NCI-H187 (cell line): ENCODE measurements at places on chromosomes 16 and 17.
A peak's percentile ranks its signal among the peaks of the same experiment; 100 is the strongest.

- no peak for DNase-seq
Observed at GRCh38 chr16:17356243-17356933, 114.4 kb downstream of the XYLT1 start.

DNA sequence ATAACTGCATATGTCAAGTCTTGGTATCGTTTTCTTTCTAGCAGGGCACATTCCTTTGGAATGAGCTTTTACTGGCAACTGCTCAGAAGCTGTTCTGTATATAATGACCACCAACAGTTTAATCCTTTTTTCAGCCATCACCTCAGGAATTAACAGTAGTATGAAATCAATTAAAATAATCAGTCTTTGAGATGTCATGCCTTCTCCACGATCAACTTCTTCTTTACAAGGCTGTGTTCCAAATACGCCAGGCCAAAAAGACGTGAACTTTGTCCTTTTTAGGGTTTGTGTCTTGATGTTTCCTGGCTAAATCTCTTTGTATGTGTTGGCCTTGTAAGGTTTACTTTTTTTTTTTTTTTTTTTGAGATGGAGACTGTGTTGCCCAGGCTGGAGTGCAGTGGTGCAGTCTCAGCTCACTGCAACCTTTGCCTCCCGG, 54.9 kb downstream of the ABCC1 start:
- DNase-seq = no peak

- no peak for DNase-seq
Observed at GRCh38 chr17:73291260-73291801, 20.5 kb downstream of the CDC42EP4 start.

- no peak for DNase-seq
Observed at GRCh38 chr17:1060991-1061390, 64.1 kb downstream of the TIMM22 start.

DNA sequence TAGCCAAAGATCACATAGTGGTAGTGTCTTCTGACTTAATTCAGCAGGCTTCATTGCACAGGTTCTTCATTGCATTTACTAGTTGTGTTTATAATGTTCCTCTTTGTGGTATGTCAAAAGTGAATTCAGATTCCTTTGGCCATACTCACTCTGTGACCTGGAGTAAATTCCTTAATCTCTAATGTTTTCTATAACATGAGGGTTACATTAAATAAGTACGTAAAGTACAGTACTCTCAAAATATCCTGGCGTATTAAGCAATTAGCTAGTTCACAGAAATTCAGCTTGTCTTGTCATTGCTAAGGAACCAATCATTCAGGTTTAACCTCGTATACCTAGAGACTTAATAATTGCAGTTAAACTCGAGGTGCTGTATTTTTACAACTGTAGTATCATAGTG, 4.2 kb downstream of the RPS6KB1 start:
- no peak for DNase-seq

DNA sequence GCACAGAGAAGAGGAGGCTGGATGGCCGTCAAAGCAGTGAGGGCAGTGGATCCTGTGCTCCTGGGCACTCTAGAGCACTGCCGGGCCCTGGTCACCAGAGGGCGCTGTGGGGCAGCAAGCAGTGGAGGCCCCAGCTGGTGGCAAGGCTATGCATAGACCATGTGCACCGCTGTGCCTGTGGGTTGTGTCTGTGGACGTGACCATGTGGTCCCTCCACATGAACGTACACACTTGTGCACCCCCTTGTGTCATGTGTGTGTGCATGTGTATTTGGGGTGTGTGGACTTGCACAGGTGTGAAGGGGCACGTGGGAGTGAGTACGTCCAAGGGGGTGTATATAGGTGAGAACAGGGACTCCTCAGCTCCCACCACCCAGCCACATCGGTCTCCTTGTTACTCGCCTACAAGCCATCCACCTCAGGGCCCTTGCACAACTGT, 4.4 kb upstream of the MAP2K3 start:
- peak; percentile 13 for DNase-seq

GRCh38 chr17:74758848-74759168, 10.4 kb downstream of the NHERF1 start:
- DNase-seq = no peak

DNA sequence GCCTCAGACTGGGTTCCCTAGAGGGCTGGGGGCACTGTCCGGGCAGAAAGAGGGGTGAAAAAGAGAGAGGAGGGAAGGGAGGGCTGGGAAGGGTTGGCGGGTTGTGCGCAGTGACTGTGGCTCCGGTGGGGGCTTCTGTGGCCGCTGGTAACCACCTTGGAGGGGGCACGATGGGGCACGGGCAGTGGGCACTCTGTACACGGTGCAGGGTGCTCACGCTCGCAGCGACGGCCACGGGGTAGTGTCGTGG, 588 bp downstream of the PLLP start:
- DNase-seq = no peak

- peak; percentile 71 for DNase-seq
Observed at GRCh38 chr17:47099987-47100711, 88.9 kb downstream of the CDC27 start.

- no peak for DNase-seq
Observed at GRCh38 chr17:83200231-83200699, 120.9 kb downstream of the METRNL start.

- no peak for DNase-seq
Observed at GRCh38 chr16:18816286-18816685, 14.9 kb upstream of the ARL6IP1 start.

DNA sequence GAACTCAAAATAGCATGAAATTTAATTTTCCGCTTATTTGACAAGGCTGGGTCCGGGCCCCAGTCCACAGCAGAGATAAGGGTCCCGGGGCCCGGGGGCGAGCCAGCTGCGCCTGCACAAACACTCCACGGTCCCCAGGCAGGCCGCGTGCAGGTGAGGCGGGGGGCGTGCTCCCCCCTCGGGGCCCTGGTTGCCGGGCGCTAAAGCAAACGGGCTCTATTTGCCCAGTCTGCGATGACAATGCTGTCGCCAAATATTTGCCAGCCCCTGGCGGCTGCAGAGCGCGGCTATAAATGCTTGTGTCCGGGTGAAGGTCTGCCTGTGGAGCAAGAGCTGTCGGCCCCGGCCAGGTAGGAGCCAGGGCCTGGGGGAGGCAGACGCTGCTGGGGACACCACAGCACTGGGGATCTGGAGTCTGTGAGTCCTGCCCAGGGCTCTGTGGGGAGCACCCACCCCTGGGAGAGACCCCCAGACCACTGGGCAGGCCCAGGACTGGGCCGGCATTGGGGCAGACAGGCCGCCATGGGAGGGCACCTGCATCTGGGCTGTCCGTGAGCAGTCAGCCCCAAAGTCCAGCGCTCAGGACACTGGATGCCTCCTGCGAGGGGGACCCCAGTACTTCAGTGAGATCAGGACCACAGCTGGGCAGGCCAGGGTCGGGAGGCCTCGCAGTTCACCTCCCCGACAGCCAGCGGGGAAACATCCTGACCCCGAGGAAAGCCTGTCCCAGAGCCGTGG, at the start of gene PERCC1:
TSS of gene PERCC1 (plus strand) at position 320 of the 738 bp plus-strand sequence. CDS start 1,516 bp downstream, outside the sequence.
- DNase-seq = peak; percentile 73

DNA sequence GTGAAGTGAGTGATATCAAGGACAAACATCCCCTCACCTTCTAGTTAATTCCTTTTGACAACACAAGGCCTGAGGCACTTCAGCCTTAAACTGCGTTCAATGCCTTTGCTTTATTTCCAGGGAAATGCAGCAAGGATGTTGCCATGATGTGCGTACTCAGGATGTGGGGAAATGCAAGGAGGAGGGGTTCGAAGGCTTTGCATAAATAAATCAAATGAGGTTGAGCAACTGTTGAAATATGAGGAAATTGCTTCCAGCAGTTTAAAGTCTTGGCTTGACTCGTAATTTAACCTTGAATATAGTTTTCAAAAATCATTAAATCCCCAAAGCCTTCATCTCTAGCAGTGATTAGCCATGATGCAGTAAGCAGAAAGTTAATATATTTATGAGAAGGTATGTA, 81.8 kb upstream of the CCL2 start:
- no peak for DNase-seq

GRCh38 chr17:59427425-59427921, 96.0 kb downstream of the YPEL2 start:
- DNase-seq = peak; percentile 10

GRCh38 chr17:39739885-39740356, 2.2 kb downstream of the GRB7 start:
- DNase-seq = no peak

- no peak for DNase-seq
Observed at GRCh38 chr17:29583324-29584248, 5.9 kb downstream of the GIT1 start.
